ENCODE measurements at places on chromosomes 3 and 15. TPM values are rescaled to one million over a fixed set of nuclear protein-coding genes. Genes with fewer than 3 reads are reported as not detected.

PRRT3 gene
- total RNA-seq: 8.9 TPM

HOMER2 gene
- total RNA-seq: 32.6 TPM

GRCh38 chr15:31465083-31465955 is 138.7 kb downstream of the KLF13 start:
- H3K4me3 ChIP-seq: no peak overlapping the region
- no peaks in the 10 kb centered on the region for H3K36me3 ChIP-seq
- H3K4me1 ChIP-seq: peaks cover 10% of the 10 kb centered on the region
- no peak overlapping the region for H3K27ac ChIP-seq

DNA sequence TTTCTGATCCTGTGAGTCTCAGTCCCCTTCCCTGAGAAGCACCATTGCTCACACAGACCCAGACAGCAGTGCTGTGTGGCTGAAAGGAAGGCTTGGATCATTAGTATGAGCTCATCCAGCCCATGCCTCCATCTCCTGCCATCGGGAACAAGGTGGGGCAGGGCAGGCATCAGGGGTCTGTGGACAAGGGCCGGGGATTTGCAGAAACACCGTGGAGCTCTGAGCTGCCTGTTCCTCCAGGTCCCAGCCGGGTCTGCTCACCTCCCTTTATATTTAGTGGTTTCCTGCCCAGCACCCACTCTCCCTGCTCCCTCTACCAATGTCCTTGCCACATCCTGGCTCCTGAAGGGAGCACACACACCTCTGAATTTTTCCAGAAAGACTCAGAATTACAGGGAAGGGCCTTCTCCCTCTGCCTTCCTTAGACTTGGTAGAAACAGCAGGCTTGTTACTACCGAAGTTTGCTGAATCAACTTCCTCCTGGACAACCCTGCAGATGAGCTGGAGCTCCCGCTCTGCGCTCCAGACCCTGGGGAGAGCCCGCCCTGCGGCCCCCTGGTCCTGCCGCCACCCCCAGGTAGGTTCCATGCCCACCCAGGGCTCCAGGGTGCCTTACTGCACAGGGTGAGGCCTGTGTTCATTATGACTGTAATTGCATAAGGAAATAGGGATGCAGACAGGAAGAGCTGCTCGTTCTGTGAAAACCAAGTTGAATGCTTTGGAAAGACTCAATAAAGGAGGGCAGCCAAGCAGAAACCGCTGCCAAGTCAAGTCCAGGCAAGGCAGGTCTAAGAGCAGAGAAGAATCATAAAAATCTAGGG is 128.1 kb downstream of the NSMCE3 start:
- peaks cover 15% of the 10 kb centered on the region for H3K27me3 ChIP-seq
- no peaks in the 10 kb centered on the region for H3K36me3 ChIP-seq

DNA sequence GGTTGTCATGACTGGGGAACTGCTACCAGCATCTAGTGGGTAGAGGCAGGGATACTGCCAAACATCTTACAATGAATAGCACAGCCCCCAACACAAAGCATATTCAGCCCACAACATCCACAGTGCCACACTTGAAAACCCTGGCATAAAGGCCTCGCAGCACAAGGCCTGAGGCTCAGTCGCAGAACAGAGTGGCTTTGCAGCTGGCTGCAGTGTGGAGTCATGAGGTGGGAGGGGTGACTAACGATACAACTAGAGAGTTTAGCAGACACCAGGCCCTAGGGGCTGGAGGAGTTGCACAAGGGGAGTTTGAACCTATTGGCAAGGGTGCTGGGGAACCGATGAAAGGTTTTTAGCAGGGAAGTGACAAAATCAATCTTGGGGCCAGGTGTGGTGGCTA is 32.1 kb downstream of the GRK7 start:
- DNase-seq: no peak
- H3K4me1 ChIP-seq: peaks cover 13% of the 10 kb centered on the region
- peaks cover 2% of the 10 kb centered on the region for H3K27me3 ChIP-seq
- H3K4me3 ChIP-seq: no peak overlapping the region

DNA sequence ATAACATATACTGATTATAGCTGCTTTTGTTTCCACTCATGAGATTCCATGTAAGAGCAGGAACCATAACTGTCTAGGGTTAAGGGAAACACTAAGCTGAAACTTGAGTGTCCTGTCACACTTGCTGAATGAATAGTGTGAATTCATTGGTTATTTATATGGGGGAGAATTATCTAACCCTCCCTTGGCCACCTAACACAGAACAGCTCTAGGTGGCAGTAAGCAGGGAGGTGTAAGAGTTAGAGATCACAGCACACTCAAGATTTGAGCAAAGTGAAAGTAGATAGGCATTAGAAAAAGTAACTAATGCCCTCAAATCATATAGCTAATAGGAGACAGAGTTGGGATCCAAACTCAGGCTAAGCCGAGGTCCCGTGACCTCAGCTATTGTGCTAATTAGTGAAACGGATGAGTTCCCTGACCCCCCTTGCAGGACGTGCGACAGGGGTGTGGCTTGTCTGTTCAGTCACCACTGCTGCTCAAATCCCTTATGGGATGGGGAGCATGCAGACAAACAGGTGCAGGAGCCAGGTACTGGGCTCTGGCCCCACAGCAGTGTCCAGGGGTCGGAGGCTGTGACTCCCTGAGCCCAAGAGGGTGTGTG is 27.7 kb upstream of the ANO10 start:
- H3K27me3 ChIP-seq: no peaks in the 10 kb centered on the region

DNA sequence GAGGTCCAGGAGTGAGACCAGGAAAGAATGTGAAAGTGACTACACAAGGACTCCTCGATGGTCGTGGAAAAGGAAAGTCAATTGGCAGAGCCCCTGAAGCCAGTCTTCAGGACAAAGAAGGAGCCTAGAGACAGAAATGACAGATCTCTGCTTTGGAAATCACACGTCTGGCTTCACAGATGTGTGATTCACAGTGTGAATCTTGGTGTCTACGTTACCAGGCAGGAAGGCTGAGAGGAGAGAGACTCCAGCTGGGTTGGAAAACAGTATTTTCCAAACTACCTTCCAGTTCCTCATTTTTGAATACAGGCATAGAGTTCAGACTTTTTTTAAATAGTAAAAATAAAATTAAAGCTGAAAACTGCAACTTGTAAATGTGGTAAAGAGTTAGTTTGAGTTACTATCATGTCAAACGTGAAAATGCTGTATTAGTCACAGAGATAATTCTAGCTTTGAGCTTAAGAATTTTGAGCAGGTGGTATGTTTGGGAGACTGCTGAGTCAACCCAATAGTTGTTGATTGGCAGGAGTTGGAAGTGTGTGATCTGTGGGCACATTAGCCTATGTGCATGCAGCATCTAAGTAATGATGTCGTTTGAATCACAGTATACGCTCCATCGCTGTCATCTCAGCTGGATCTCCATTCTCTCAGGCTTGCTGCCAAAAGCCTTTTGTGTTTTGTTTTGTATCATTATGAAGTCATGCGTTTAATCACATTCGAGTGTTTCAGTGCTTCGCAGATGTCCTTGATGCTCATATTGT is 6.0 kb downstream of the CCR2 start:
- no peak for DNase-seq
- H3K27me3 ChIP-seq: peaks cover 2% of the 10 kb centered on the region
- H3K4me1 ChIP-seq: no peaks in the 10 kb centered on the region
- H3K4me3 ChIP-seq: no peak overlapping the region
- H3K36me3 ChIP-seq: no peaks in the 10 kb centered on the region

All from glutamatergic neuron (in vitro differentiated cells).